ENCODE measurements at places on chromosomes 16 and 17.

GRCh38 chr17:80287806-80288567 lies 27.3 kb downstream of the RNF213 start:
- DNase-seq, result peak; percentile 27

- DNase-seq, result no peak
Observed at GRCh38 chr16:1884155-1884760, 12.3 kb upstream of the MEIOB start.

DNA sequence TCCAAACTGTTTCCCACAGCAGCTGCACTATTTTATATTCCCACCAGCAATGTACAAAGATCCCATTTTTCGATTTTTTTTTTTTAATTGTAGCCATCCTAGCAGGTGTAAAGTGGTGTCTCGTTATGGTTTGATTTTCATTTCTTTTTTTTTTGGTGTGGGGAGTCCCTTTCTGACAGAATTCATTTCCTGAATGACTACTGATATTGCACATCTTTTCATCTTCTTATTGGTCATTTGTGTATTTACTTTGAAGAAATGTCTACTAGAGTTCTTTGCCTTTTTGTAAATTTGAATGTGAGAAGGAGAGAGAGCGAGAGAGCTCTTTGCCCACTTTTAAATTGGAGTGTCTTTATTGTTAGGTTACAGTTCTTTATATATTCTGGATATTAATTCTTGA lies 14.0 kb downstream of the CYB5B start:
- DNase-seq, result no peak

- peak; percentile 86 for DNase-seq
Observed at GRCh38 chr16:49834531-49835151, 21.3 kb downstream of the ZNF423 start.

DNA sequence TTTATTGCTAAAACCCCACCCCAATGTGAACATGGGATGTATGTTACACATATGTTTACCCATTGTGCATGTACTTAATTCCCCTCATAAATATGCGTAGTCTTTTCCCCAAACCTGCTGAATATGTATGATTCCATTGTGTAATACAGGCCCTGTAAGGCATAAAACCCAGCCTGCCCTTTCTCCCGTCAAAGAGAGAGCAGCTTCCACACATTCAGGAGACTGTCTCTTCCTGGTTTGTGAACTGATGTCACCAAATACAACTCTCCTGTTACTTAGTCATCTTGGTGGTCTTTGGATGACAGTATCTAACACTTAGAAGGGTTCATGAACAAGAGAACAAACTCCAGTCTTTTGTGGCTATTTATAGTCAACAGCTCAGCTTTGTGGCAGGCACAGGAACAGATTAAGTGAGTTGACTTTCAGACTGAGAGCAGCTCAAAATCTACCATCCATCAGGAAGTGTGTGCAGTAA lies 24.7 kb upstream of the TMC7 start:
- no peak for DNase-seq

DNA sequence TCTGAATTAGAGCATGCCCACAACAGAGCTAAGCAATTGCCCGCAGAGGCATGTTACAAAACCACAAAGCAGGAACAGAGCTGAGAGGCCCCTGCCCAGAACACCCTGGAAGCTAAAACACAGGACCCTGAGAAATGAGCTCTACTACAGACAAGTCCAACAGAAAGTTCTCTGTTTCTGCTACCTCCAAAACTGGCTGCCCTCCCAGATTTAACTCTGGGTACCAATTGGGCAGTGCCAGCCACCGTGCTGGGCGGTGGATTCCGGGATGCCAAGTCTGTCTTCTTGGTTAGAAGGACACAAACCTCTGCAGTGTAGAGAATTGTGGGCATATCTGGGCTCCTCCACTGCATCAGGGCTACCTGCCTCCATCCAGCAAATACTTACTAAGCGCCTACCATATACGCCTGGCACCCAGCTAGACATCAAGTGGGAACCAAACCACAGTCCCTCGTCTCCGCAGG lies 1.0 kb downstream of the CMTM4 start:
- no peak for DNase-seq

DNA sequence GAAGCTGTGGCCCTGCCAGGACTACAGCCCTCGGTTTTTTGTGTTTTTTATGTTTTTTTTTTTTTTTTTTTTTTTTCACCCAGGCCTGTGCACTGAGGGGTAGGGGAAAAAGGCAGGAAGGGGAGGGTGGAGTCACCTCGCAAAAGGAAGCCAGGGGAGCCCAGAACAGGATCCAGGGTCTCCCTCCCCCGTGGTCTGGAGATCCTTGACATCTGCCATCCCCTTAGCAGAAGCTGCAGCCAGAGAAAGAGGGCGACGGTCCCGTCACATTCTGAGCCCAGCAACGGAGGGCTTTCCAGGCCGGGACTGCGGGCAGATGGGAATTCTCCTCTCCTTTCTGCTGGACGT lies 29.1 kb upstream of the PHOSPHO1 start:
- no peak for DNase-seq

- DNase-seq, result peak; percentile 72
Observed at GRCh38 chr17:41013606-41014005, 4.7 kb upstream of the KRTAP3-1 start.

- no peak for DNase-seq
Observed at GRCh38 chr16:12590963-12591362, 212.7 kb downstream of the CPPED1 start.
